ENCODE measurements at places on chromosomes 3 and 15.
A peak's percentile ranks its signal among the peaks of the same experiment; 100 is the strongest.

- no peak for DNase-seq
These were observed 143.4 kb downstream of the WNT5A start for GRCh38 chr3:55343486-55344357.

DNA sequence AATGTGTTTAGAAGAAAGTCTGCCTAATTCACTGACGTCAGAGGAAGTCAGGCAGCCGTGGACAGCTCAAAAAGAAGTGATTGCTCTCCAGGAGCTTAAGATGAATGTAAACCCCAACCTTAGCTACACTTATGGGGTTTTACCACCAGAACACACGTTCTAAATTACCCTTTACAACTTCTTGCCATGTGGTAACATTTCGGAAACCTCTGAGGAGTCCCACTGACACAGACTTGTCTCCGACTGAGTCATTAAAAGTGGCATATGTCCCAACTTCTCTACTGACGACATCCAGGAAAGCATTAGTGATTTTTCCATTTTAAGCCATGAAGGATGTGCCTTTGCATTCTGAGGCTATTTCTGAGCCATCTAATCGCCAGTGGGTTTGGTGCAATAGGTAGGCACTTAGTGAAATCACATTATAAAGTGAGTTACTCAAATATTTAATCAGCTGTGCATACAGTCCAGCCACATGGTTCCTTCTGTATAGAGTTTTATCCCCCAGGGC lies 32.4 kb downstream of the C2CD4A start:
- DNase-seq, result no peak

DNA sequence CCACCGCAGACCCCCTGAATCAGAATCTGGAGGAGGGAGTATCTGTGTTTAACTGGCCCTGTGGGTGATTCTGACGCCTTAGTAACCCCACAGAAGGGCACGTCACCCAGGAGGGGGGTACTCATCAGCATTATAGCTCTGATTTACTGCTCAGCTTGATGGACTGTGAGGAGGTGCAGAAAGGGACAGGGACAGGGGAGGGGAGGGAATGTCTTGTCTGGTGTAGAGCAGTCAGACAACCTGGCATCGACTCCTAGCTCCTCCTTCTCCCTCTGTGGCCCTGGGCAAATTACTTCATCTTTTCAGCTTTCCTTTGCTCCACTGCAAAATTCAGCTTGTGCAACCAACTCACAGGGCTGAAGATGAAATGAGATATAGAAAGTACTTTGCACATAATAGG lies 42.3 kb upstream of the GLCE start:
- no peak for DNase-seq

DNA sequence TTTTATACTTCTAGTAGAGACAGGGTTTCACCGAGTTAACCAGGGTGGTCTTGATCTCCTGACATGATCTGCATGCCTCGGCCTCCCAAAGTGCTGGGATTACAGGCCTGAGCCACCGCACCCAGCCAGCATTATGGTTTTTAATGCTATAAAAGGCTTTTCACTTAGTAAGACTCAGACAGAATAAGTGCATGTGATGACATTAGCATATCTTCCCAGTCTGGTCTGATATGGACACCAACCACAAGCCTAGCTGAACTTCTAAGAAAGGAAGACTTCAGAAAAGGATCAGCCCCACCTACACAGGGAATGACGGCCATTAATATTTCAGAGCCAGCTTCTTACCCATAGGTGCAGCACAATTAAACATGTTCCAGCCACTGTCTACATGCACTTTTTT lies 27.0 kb downstream of the GRK7 start:
- no peak for DNase-seq

- no peak for DNase-seq
These were observed 384.8 kb upstream of the SEMA6D start for GRCh38 chr15:47332481-47332880.

GRCh38 chr15:32966512-32966911 lies 228.0 kb downstream of the FMN1 start:
- DNase-seq, result no peak

DNA sequence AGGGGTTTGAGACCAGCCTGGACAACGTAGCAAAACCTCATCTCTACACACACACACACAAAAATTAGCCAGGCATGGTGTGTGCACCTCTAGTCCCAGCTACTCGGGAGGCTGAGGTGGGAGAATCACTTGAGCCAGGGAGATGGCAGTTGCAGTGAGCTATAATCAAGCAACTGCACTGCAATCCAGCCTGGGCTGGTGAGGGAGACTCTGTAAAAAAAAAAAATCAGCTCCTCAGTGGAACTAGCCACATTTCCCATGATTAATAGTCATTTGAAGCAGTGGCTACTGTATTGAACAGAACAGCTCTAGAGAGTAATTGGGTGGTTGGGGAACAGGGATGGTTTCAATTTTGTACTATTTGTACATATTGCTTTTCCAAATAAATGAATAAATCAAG lies 11.5 kb upstream of the FBXO40 start:
- DNase-seq, result no peak

- peak; percentile 50 for DNase-seq
These were observed 41.2 kb downstream of the LIPC start for GRCh38 chr15:58472821-58473581.

DNA sequence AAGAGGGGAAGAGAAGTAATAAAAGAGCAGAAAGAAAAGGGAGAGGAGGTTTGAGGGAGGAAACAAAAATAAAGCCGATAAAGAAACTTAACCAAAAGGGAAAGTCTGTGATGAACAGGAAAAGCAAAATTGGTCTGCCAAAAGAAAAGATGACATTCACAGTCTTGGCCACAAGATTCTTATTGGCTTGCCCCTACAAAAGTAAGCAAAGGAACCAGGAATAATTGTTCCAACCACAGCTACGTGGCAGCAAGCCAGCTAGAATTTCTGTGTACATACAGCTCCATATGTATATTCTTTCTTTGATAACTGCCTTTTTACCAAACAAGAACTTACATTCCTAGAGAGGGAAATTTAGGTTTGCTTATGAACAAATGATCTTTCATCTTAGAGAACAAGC lies 79.6 kb downstream of the MLH1 start:
- DNase-seq, result no peak

- DNase-seq, result no peak
These were observed 9.1 kb downstream of the LINS1 start for GRCh38 chr15:100592898-100593297.

DNA sequence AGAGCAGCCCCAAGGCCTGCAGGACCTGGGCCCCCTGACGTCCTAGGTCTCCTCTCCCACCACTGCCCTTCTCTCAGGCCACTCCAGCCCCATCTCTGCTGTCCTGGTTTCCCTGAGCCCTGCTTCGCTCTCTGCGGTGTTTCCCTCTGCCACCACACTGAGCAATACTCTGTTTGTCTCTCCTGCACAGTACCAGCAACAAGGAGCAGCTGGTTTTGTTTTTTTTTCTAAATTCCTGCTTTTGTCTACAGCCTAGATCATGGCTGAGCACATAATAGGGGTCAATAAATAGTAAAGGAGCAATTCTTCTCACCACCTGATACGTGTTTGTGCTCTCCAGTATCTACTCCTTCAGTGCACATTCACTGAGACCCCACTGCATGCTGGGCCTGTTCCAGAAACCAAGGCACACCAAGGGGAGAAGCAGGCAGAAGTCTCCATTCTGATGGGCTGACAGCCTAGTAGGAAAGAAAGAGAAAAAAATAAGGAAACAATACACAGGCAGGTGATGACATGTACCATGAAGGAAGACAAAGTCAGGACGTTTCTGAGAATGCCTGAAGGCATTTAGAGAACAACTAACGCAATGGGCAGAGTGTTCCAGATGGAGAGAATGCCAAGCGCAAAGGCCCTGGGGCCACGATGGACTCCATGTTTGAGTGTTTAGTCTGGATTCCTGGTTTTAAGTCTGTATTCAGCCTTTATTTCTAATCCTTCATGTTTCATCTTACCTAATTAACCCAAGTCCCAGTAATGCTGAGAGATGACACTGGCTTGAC lies 6.0 kb upstream of the ACAD9 start:
- no peak for DNase-seq

DNA sequence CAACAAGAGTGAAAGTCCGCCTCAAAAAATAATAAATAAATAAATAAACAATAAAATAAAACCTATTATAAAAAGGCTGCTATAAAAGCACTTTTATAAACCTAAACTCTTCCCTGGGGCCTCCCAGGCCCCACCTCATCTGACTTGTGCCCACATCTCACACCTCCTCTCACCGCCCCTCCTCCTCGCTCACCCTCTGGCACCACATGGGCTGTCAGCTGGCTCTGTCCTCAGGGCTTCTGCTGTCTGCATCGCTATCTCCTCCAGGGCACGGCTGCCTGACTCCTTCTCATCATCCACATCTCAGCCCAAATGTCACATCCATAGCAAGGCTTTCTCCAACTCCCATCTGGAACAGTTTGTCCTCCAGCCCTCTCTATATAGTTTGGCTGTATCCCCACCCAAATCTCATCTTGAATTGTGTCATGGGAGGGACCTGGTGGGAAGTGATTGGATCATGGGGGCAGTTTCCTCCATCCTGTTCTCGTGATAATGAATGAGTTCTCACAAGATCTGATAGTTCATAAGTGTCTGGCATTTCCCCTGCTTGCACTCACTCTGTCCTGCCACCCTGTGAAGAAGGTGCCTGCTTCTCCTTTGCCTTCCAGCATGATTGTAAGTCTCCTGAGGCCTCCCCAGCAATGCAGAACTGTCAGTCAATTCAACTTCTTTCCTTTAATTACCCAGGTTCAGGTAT lies 8.8 kb upstream of the SH3BP5 start:
- no peak for DNase-seq

DNA sequence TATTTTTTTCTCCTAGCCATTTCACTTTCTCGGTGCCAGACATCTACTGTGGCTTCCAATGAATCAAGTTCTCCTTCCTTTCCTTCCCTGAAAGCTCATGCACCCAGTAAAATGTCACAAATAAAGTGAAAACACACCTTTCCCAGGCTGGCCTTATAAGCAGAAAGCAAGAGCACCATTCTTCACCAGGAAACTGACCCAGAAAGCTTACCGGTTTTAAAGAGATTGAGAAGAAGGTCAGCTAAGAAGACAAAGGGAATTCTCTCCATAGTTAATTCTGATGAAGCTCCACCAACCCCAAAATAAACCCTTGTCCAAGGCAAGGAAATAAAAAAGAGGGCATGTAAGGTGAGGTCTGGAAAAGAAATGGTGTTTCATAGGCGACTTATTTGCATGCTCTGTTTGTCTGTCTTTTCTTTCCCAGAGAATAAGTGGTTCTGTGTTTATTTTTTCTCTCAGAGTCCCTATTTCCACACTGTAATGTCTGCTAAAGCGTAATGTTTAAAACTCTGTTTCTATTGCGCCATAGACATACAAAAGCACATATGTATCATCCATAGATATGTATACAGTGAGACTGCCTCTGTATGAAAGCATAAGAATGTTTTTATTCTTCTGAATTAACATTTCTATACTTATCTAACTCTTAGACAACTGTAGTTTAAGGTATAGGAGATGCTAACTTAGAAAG lies 2.8 kb downstream of the LSAMP start:
- DNase-seq, result no peak

GRCh38 chr3:189570916-189571315 lies 60.3 kb upstream of the TP63 start:
- no peak for DNase-seq

DNA sequence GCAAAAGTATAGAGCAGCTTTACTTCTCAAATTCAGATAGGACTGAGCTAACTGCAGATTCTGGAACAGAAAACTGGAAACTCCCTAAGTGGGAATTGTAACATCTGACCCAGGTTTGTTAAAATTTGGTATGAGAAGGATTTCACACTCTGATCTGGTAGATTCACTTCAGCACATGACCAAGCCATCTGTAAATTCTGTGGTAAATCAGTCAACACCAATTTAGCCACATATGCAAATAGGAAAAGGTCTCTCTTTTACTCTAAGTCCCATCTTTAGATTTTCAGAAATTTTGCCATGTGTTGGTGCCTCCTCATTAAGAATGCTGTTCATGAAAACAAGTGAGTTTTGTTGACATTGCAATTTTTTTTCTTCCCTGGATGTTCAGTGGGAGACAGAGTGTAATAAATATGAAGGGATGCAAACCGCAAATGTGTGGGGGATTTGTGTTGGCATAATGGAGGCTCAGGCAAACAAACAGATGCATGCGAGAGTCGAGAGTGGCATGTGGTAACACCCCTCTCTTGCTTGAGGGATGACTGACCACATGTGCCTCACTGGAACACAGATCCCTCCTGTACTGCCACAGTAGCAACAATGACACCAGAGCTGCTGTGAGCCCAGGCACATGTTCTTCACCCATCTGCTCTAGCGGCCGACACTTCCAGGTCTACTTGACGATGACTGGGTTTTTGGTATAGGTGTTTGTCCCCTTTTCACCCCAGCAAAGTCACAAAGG lies 146.6 kb downstream of the FEZF2 start:
- no peak for DNase-seq

DNA sequence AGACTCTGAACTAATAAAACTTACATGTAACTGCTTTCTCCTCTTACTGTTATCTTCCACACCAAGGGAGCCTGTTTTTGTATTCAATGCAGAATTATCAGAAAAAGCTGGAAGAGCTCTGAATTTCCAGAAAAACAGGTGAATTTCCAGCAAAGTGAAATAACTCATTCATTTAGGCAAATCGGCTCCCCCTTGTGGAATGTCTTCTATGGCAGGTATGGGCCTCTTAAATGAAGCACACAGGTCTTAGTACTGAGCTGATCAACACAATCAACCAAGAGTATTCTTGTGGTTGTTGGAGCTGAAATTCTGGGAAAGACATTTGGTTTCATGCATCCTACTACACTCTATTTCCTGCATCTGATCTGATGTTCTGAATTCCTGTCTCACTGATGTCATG lies 31.0 kb upstream of the PTPRG start:
- no peak for DNase-seq

DNA sequence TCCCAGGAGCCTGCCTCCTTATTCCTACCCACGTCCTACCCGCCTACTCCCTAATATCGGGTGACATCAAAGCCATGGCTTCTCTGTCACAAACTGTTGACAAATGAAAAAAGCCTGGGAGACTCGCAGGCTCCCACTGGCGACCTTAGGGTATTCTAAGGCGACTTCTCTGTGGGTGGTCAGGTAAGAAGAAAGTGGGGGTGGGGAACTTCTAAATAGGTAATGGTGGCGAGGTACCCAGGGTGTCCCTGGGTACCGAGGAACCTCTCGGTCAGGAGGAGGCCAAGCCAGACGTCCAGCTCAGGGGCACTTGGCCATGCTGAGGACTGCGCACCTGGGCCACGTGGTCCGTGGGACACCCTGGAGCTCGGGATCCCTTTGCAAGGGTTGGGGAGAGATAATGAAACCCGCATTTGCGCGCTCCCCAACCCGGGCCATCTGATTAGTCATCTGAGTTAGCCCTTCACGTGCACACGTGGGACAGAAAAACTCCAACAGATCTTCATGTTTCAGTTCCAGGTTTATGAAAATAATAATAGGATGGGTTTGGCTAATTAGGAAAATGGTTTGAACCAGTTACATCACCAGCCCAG lies 78.2 kb downstream of the NR2F2 start:
- no peak for DNase-seq

DNA sequence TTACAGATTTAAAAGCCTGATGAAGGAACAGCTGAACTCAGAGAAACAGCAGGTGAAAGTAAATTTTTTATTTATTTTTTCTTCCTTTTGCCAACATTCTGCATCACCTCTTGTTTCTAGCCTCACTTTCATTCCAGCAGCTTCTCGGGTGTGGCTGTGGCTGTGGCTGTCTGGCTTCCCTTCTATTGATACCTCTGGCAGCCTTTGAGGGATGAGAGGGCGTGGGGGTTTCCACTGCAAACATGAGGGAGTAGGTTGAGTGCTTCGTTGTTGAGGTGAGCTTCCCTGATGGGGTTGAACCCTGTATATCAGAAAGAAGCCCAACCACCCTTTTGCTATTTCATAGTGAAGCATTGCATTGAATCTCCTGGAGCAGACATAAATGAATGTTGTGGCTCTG lies 6.2 kb upstream of the TMC3 start:
- DNase-seq, result no peak

- DNase-seq, result no peak
These were observed 107.8 kb upstream of the VEPH1 start for GRCh38 chr3:157610876-157611535.
